ENCODE measurements at places on chromosomes 3 and 15.

GRCh38 chr3:45618081-45618509 lies 23.5 kb downstream of the LIMD1 start:
- no peaks in the 10 kb centered on the region for H3K27me3 ChIP-seq
- peak overlapping the region; percentile 33 for H3K27ac ChIP-seq
- DNase-seq: no peak
- H3K4me1 ChIP-seq: peaks cover 32% of the 10 kb centered on the region
- H3K36me3 ChIP-seq: peaks cover 31% of the 10 kb centered on the region

DNA sequence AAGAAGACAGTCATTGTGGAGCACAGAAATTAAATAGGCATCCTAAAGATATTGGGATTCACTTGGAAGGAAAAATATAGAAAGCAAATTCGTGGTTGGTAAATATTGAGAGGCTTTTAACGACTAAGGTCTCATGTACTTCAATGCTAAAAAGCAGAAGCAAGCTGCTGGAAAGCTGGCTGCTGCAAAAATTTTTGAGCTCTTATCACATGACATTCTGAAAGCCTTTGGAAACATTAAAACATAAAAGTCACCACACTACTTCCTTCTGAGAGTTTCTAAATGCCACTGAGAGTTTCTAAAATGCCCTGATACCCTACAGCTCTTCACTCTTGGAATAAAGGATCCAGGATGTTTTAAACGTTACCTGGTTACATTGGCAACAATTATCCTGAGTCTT lies 39.0 kb upstream of the CBLB start:
- H3K36me3 ChIP-seq: no peaks in the 10 kb centered on the region
- no peaks in the 10 kb centered on the region for H3K27me3 ChIP-seq
- peak overlapping the region; percentile 26 for H3K4me3 ChIP-seq
- DNase-seq: peak; percentile 3
- H3K4me1 ChIP-seq: peaks cover 3% of the 10 kb centered on the region
- no peak overlapping the region for H3K27ac ChIP-seq

DNA sequence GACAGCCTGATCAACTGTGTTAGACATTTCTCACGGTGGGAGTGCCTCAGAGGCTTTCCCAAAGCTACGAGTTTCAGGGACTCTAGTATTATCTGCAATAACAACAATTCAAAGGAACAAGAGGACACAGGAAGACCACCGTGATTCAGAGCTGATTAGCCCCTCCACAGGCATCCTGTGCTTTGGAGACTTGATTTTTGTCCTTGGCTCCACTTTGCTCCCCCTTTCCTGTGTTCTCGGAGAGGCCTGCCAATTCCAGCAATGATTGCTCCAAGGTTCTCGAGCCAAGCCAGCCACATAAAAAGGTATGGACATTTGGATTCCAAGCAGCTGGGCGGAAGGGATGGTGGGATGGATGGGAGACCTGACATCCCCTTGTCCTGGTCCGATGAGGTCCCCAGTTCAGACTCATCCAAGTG lies 14.3 kb downstream of the EHD4 start:
- H3K36me3 ChIP-seq: peaks cover 40% of the 10 kb centered on the region
- peaks cover 13% of the 10 kb centered on the region for H3K4me1 ChIP-seq
- no peak overlapping the region for H3K27ac ChIP-seq

DNA sequence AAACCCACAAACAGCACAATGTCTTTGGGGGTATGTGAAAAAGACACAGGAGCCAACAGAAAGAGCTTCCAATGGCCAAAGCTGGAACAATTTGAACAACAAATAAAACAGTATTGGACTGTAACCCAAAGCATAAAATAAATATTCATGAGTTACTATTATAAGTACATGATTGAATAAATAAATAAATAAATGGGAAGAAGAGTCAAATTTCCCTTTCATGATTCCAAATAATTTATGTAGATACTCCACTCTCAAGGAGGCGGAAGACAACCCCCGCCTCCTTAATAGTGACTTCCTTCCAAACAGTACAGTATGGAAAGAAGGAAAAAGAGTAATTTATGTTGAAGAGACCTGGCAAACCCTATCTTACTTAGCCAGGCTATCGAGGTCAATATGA lies 124.4 kb upstream of the P2RY1 start:
- H3K27ac ChIP-seq: no peak overlapping the region
- H3K27me3 ChIP-seq: no peaks in the 10 kb centered on the region
- no peaks in the 10 kb centered on the region for H3K4me1 ChIP-seq
- H3K4me3 ChIP-seq: no peak overlapping the region

DNA sequence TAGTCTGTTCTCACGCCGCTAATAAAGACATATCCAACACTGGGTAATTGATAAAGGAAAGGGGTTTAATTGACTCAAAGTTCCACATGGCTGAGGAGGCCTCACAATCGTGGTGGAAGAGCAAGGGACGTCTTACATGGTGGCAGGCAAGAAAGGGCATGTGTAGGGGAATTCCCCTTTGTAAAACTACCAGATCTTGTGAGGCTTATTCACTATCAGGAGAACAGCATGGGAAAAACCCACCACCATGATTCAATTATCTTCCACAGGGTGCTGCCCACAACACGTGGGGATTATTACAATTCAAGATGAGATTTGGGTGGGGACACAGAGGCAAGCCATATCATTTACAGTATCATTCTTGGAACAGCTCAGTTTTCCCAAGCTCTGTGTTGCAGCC lies 268.0 kb downstream of the SUCLG2 start:
- peaks cover 18% of the 10 kb centered on the region for H3K4me1 ChIP-seq
- H3K4me3 ChIP-seq: peak overlapping the region; percentile 8
- no peak for DNase-seq
- H3K27ac ChIP-seq: peak overlapping the region; percentile 75
- H3K36me3 ChIP-seq: peaks cover 27% of the 10 kb centered on the region
- no peaks in the 10 kb centered on the region for H3K27me3 ChIP-seq

- H3K27ac ChIP-seq: peak overlapping the region; percentile 73
- H3K4me1 ChIP-seq: peaks cover 19% of the 10 kb centered on the region
- H3K36me3 ChIP-seq: peaks cover 13% of the 10 kb centered on the region
- no peaks in the 10 kb centered on the region for H3K27me3 ChIP-seq
- peak overlapping the region; percentile 87 for H3K4me3 ChIP-seq
- DNase-seq: peak; percentile 23
Observed at GRCh38 chr3:69012800-69013252, 658 bp downstream of the EOGT start.

DNA sequence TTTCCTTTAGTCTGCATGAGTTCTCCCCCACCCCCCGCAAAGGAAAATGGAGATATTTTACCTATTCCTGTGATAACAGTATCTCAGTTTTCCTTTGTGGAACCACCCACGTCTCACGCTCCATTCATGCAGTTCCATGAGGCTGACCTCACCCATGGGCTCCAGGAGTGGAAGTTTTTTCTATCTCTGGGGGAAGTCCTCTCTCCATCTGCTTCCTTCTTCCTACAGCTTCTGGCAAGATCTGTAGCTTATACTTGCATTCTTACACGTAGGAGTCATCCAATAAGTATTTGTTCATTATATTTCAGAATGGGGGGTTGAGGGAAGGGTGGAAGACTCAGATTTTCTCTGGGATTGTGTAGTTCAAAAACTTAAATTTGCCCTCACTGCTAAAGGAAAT lies 5.8 kb upstream of the GLCE start:
- no peaks in the 10 kb centered on the region for H3K36me3 ChIP-seq
- H3K27me3 ChIP-seq: peaks cover 44% of the 10 kb centered on the region
- DNase-seq: no peak
- no peak overlapping the region for H3K27ac ChIP-seq
- H3K4me3 ChIP-seq: no peak overlapping the region

- H3K27me3 ChIP-seq: no peaks in the 10 kb centered on the region
- no peak overlapping the region for H3K4me3 ChIP-seq
- DNase-seq: no peak
- H3K4me1 ChIP-seq: peaks cover 56% of the 10 kb centered on the region
- no peaks in the 10 kb centered on the region for H3K36me3 ChIP-seq
- peak overlapping the region; percentile 89 for H3K27ac ChIP-seq
Observed at GRCh38 chr15:90859234-90860131, 8.9 kb upstream of the FURIN start.

GRCh38 chr3:128083980-128084674 lies 31.9 kb downstream of the SEC61A1 start:
- H3K27ac ChIP-seq: no peak overlapping the region
- DNase-seq: no peak
- no peaks in the 10 kb centered on the region for H3K4me1 ChIP-seq
- H3K27me3 ChIP-seq: no peaks in the 10 kb centered on the region

DNA sequence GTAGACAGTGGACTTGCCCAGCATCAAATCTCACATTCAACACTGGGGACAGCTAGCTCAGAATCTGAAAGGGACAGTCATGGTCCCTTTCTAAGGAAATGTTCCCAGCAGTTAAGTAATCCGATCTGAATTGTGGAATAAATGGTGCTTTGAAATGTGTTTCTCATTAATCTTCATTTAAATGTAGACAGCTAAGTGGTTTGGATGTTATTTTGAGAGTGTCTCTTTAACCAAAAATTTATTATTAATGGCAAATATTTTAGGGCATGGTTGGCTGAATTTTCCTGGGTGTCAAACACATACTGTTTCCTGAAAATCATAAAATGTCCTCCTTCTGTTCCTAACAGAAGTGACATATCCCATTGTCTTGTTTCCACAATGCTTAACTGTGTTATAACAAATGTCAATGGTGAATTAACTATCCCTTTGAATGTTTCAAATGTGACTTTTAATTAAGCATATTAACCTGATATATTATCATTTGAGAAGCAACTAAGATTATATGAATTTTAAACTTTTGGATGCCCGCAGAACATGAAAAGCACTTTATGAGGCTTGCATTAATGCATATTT lies 210.8 kb downstream of the CHST2 start:
- no peak for DNase-seq
- H3K4me1 ChIP-seq: peaks cover 14% of the 10 kb centered on the region
- H3K4me3 ChIP-seq: no peak overlapping the region
- H3K36me3 ChIP-seq: peaks cover 5% of the 10 kb centered on the region
- H3K27me3 ChIP-seq: no peaks in the 10 kb centered on the region

DNA sequence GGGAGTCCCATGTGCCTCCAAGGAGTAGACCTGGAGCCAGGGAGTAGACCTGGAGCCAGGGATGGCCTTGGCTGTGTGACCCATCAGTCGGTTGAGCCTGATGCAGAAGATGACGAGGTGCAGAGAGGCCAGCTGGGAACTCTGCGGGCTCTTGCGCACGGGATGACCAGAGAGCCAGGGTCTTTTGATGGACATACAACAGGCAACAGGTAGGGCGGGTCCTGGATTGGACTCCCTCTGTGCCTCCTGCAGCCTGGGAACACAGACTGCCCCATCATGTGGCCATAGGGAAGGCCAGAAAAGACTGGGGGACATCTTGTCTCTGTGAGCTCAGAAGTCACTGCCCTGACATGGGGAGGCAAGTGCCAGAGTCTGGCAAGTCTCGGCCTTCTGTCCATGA lies 67.5 kb upstream of the RPL32 start:
- H3K36me3 ChIP-seq: peaks cover 37% of the 10 kb centered on the region
- peaks cover 31% of the 10 kb centered on the region for H3K4me1 ChIP-seq
- peak overlapping the region; percentile 76 for H3K27ac ChIP-seq
- no peak for DNase-seq

GRCh38 chr15:59685737-59686297 lies 3.3 kb downstream of the BNIP2 start:
- no peak for DNase-seq
- H3K27ac ChIP-seq: peak overlapping the region; percentile 93
- peak overlapping the region; percentile 82 for H3K4me3 ChIP-seq
- H3K36me3 ChIP-seq: peaks cover 12% of the 10 kb centered on the region
- peaks cover 19% of the 10 kb centered on the region for H3K4me1 ChIP-seq

- no peak for DNase-seq
- H3K27ac ChIP-seq: no peak overlapping the region
- H3K4me1 ChIP-seq: no peaks in the 10 kb centered on the region
Observed at GRCh38 chr3:80767604-80768003, 993.8 kb downstream of the GBE1 start.

DNA sequence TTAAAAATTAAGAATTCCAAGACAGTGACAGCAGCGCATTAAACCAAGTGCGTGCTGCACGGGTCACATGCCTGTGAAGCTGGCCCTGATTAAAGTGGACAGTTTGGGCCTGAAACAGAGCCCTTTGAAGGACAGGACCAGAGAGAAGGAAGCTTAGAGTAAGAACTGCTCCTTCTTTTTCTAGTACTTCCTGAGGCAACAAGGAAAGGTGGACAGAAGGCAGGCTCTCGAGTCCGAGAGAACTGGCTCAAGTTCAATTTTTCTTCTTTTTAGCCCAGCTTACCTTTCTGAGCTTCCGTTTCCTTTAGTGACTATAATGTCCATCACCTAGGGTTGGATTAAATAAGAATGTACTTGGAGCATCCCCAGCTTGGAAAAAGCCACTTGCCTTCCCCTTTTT lies 26.9 kb downstream of the ANP32A start:
- peaks cover 84% of the 10 kb centered on the region for H3K4me1 ChIP-seq
- H3K27ac ChIP-seq: no peak overlapping the region
- DNase-seq: no peak
- H3K4me3 ChIP-seq: peak overlapping the region; percentile 13

GRCh38 chr3:41102750-41103149 lies 96.6 kb upstream of the CTNNB1 start:
- H3K4me1 ChIP-seq: peaks cover 7% of the 10 kb centered on the region
- no peaks in the 10 kb centered on the region for H3K36me3 ChIP-seq
- no peak overlapping the region for H3K27ac ChIP-seq
- no peak overlapping the region for H3K4me3 ChIP-seq

DNA sequence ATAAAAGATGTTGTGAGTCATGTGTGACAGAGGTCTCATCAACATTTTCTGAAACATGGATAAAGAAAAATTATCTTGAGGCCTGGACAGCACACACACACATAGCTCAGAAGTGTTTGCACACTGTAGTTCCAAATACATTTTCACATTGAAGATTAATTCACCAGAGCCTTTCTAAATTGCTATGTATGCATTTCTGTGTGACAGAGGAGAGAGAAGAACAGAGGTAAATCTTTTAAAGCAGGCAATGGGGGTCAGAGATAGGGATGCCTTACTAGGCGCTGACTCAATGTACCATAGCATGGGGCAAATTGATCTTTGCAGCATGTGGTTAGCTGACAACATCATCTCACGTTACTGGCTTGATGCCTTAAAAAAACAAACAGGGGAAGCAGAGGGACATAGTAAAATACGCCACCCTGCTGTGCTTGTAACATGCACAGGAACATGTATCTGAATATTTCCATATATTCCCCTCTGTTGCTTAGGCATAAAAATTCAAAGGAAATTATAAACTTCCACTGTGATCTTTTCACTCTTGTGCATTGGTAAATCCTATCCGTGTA lies 7.7 kb downstream of the POU1F1 start:
- H3K4me1 ChIP-seq: peaks cover 13% of the 10 kb centered on the region
- no peak overlapping the region for H3K4me3 ChIP-seq
- H3K27ac ChIP-seq: no peak overlapping the region
- no peaks in the 10 kb centered on the region for H3K36me3 ChIP-seq
- H3K27me3 ChIP-seq: no peaks in the 10 kb centered on the region
- no peak for DNase-seq

- DNase-seq: no peak
- no peaks in the 10 kb centered on the region for H3K4me1 ChIP-seq
- H3K4me3 ChIP-seq: no peak overlapping the region
- peaks cover 5% of the 10 kb centered on the region for H3K36me3 ChIP-seq
- H3K27me3 ChIP-seq: no peaks in the 10 kb centered on the region
Observed at GRCh38 chr3:16086690-16087089, 87.8 kb upstream of the GALNT15 start.

GRCh38 chr3:45654397-45654944 lies 34.7 kb upstream of the SACM1L start:
- H3K36me3 ChIP-seq: peaks cover 21% of the 10 kb centered on the region
- no peak for DNase-seq
- peaks cover 30% of the 10 kb centered on the region for H3K4me1 ChIP-seq
- no peaks in the 10 kb centered on the region for H3K27me3 ChIP-seq

All from stimulated activated naive B cell treated with anti-CD40 and anti-IgM and Interleukin-4, amounts not matched to agents 10 μg/mL and 1 μg/mL and 100 μg/mL, for 72 hours (primary cell).